Ureter (tissue), 1 donor: ENCODE measurements at places on chromosomes 5 and 9. TPM values are rescaled to one million over a fixed set of nuclear protein-coding genes. Genes with fewer than 3 reads are reported as not detected.

The AMBP gene
- 0.99 TPM for total RNA-seq

The AK8 gene
- total RNA-seq = 1.7 TPM

The ZNF462 gene
- total RNA-seq = 74.8 TPM

The ANKRD18A gene
- total RNA-seq = 16.6 TPM

The GDNF gene
- not detected for total RNA-seq

The PALM2AKAP2 gene
- total RNA-seq = 7.8 TPM

The PWWP2A gene
- 34.7 TPM for total RNA-seq

The UBAP2 gene
- 54.6 TPM for total RNA-seq

The DDX4 gene
- not detected for total RNA-seq

The KIF24 gene
- total RNA-seq = 0.94 TPM

The MARCHF11 gene
- total RNA-seq = not detected

The SPRY4 gene
- total RNA-seq = 16.7 TPM

The TBC1D9B gene
- 142 TPM for total RNA-seq

The EIF4E1B gene
- not detected for total RNA-seq

The ANGPTL2 gene
- total RNA-seq = 22.2 TPM

The EQTN gene
- total RNA-seq = 0.44 TPM

The PDE6A gene
- not detected for total RNA-seq

The PRLR gene
- 6.2 TPM for total RNA-seq

The CDC14B gene
- 42.0 TPM for total RNA-seq

The PCDHGA5 gene
- total RNA-seq = 4.6 TPM

The HAUS6 gene
- total RNA-seq = 13.1 TPM

The CAST gene
- 473 TPM for total RNA-seq

The HK3 gene
- 5.6 TPM for total RNA-seq

The CCDC180 gene
- total RNA-seq = 7.5 TPM

The MELK gene
- 0.31 TPM for total RNA-seq

The C5orf52 gene
- not detected for total RNA-seq

The SLC25A2 gene
- 1.3 TPM for total RNA-seq

The GMCL2 gene
- not detected for total RNA-seq

The SLC36A2 gene
- not detected for total RNA-seq

The CAVIN4 gene
- total RNA-seq = 0.52 TPM

The LTC4S gene
- total RNA-seq = 13.7 TPM

The LHX3 gene
- total RNA-seq = not detected

The CAMK2A gene
- 1.4 TPM for total RNA-seq

The OGN gene
- total RNA-seq = 18.1 TPM

The ADCY2 gene
- total RNA-seq = 13.1 TPM

The ZNF782 gene
- 10.6 TPM for total RNA-seq

The RFESD gene
- total RNA-seq = 4.5 TPM

The SV2C gene
- total RNA-seq = 0.60 TPM

The PITX1 gene
- 20.6 TPM for total RNA-seq

The LECT2 gene
- total RNA-seq = not detected

The ADAMTS12 gene
- 1.7 TPM for total RNA-seq

The GABRG2 gene
- total RNA-seq = not detected

The STKLD1 gene
- total RNA-seq = 0.75 TPM

The SLC34A1 gene
- total RNA-seq = not detected

The ABLIM3 gene
- total RNA-seq = 101 TPM

The ADAMTS2 gene
- total RNA-seq = 13.3 TPM

The ABCA1 gene
- 33.4 TPM for total RNA-seq

The CDC20B gene
- not detected for total RNA-seq
